Activated T-cell treated with anti-CD3 and anti-CD28 coated beads, Interleukin-2, amount 50 U/mL, for 4 hours (primary cell): ENCODE measurements at places on chromosomes 2 and 18. TPM values are rescaled to one million over a fixed set of nuclear protein-coding genes. Genes with fewer than 3 reads are reported as not detected.

DNA sequence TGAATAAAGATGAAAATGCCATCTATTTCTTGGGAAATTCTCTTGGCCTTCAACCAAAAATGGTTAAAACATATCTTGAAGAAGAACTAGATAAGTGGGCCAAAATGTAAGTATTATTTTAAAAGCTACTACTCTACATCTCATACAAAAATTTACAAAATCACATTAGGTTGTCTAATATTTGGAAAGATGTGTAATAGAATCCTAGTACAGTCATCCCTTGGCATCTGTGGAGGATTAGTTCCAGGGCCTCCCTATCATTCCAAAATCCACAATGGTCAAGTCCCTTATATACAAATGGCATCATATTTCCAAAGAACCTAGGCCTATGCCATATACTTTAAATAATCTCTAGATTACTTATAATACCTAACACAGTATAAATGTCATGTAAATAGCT, 41.2 kb downstream of the KYNU start:
- no peak for DNase-seq

- no peak for DNase-seq
These were observed 193.5 kb upstream of the TCF4 start for GRCh38 chr18:55781481-55781957.

DNA sequence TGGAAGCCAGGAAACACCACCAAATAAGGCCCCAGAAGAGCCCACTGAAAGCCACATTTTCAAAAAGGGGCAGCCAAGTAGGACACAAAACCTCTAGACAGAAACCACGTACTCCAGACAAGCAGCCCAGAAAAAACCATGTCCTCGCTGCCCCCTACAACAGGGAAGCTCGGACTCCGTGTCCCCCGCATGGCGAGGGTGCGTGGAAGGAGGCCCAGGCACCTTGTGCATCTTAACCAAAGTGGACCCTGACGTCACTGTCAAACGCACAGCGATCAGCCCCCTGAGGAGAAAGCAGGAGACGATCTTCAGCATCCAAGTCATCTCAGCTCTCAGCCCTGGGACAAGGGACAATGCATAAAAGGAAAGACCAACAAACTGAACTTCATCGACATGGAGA, 168.4 kb downstream of the EIPR1 start:
- DNase-seq = no peak

GRCh38 chr2:54629914-54630857, 93.3 kb upstream of the EML6 start:
- DNase-seq = no peak

DNA sequence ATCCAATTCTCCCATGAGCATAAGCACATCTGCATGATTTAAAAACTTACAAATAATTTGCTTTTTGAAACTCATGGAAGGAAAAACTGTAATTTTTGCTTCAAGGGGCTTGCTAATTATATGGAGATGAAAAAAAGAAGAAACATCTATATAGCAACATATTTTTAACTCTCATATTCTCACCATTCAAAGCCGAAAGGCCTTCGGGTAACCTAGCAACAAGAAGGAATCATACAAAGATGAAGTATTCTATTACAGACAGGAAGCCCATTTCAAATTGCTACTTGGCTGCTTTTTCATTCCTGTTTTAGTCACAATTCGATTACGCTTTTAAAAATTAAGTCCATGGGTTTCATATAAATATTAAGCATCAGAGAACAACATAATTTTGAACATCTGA, 39.2 kb upstream of the RNU4ATAC start:
- DNase-seq = no peak

DNA sequence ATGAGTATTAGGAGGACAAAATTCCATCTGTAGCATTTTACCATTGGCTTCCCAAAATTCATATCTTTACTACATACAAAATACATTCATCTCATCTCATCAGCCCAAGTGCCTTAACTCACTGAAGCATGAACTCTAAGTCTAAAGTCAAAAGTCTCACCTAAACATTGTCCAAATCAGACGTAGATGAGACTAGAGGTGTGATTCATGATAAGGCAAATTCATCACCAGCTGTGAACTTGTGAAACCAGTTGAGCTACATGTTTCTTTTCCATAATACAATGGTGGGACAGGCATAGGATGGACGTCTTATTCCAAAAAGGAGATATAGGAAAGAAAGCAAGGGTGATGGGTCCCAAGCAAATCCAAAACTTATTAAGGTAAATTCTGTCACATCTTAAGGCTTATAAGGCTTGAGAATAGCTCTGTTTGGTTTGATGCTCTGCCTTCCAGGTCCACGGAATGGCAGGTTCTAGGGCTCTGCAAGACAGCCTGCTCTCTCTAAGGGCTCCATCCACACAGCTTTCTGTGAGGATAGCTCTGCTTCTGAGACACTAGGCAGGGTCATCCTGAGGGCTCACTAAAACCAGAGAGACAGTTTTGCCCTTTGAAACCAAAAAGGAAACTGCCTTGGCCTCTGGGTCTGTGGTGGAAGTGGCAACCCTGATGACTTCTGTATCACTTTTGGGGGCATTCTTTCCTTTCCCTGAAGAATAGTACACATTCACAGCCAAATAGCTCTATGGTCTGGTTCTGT, 9.6 kb downstream of the IFIH1 start:
- no peak for DNase-seq

DNA sequence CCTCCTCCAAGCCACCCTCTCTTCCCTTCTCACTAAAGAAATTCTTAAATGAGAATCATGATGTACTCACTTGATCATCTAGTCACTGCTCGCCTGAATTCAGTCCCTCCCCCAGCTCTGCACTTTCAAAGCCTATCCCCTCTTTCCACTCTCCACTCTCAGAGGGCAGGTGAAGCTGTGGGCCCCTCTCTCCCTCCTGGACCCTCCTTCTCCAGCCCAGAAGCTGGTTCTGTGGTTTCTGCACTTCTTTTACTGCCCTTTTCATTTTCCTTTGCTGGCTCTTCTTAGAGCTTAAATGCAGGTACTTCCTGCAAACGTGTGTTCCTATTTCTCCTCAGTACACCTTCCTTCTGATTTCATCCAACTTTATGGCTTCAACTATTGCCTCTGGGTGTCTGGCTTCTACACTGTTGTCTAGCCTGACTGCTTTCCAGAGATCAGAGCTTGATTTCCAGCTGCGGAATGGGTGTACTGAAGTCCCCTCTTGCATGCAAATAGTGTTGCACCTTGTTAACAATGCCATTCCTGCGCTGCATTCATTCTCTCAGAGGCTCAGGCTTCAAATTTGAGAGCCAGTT, 15.3 kb upstream of the TXNDC2 start:
- DNase-seq = no peak

DNA sequence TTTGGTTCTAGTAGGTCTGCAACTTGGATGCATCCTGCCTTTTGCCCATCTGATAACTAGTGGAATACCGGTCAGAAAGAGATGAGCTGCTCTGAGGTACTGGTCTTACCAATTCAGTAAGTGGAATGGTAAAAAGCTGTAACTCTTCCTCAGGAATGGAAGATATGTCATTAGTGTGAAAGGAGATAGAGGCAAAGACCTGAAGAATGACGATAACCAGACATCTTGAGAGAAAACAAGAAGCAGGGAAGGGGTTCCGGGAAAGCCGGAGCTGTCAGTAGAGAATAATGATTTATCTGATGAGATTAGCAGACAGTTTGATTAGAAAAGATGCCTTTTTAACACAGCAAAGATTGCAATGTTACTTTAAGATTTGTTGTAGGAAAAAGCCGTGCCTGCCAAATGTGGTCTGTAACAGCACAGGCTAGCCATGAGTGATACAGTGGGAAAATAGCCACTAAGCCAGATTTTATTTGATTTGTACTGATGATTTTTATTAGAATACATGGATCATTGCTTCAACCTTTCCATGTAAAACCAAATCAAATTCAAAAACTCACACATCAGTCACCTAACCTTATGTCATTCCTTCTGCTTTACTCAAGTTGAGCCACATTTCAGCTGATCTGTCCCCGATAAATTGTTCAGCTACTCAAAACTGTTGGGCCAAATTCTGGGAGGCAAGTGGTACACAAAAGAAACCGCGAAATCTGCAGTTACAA, 110.0 kb downstream of the TCF4 start:
- no peak for DNase-seq

DNA sequence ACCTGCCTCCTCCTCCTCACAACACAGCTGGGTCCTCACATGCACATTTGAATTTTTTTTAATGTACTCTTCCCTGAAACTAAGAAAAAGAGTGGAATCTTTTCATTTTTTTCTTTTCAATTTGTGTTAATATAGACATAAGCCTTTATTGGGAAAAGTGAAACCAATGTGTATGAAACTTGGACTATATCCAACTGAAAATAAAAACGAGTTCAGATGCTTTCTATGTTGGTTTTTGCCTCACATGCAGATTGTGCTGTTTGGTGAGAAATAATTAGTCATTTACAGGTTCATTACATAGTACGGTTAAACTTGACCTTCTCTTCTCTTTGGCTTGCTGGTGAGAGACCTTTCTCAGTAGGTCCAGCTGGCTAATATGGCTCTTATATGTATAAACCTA, 515.2 kb upstream of the FANCL start:
- DNase-seq = no peak

GRCh38 chr2:181178823-181179412, 198.5 kb downstream of the UBE2E3 start:
- peak; percentile 25 for DNase-seq

DNA sequence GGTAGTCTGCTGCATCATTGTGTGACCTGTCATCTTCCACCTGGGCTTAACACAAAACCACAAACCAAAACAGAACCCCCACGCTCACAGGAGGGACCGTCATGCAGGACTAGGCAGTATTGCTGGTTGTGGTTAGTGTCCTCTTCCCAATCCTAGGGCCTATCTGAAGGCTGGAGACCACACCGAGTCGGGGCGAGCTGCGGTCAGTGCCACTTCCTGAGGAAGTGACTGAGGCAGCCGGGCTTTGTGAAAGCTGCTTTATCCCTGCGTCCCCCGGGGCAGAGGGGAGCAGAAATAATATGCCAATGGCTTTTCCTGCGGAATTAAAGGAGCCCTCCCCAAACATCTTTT, 22.9 kb downstream of the ZNF532 start:
- no peak for DNase-seq

DNA sequence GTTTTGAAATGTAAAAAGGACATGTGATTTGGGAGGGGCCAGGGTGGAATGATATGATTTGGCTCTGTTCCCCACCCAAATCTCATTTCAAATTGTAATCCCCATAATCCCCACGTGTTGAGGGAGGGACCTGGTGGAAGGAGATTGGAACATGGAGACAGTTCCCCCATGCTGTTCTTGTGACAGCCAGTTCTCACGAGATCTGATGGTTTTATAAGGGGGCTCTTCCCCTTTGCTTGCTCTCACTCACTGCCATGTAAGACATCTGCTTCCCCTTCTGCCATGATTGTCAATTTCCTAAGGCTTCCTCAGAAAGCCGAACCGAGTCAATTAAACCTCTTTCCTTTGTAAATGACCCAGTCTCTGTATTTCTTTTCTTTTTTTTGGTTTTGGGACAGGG, 39.2 kb downstream of the FECH start:
- DNase-seq = no peak

DNA sequence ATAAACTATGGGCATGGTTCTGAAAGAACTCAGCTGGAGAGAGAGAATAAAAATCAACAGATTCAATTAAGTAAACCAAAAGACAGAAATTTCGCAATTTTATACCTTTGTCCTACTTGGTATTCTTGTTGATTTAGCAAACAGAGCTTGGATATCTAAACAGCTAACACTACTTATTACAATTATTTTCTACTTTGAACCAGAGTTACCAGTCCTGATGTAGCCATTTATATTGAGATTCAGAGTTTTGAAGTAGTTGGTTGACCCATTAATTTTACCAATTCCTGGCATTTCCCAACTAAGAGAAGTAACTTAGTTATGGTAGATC, 48.9 kb downstream of the ASXL2 start:
- DNase-seq = no peak

- no peak for DNase-seq
These were observed 3.2 kb upstream of the SP100 start for GRCh38 chr2:230412846-230413245.

DNA sequence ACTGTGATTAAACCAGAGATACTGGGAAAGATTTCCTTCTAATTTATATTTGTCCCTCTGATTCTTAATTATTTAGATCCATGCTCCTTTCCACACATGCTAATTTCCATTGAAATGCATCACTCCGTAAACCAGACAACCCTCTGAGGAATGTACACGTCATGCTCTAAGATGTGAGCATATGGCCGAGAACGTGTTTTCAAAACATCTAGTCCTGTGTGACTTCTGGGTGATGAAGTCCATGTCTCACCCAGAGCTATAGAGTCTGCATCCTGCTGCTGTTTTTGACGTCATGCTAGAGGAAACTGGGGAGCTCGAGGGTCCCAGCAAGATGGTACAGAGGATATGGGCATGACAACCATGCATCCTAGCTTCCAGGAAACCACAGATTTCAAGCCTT, 53.6 kb downstream of the CAPN13 start:
- DNase-seq = no peak

DNA sequence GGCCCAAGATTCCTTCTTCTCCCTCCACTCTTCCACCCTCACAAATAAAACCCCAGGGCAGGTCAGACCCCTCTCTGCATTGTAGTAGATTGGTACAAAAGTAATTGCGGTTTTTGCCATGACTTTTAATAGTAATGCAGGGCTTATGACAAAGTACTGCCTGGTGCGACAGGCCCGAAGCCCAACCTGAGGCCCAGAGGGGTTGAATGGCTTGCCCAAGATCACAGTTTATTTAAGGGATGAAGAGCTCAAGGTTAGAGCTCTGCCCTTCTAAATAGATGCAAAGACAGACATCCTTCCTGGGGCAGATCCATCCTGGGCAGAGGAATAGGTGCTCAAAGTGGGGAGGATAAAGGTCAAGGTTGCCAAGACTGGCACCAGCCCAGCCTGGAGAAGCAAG, 899 bp upstream of the PSTPIP2 start:
- no peak for DNase-seq

DNA sequence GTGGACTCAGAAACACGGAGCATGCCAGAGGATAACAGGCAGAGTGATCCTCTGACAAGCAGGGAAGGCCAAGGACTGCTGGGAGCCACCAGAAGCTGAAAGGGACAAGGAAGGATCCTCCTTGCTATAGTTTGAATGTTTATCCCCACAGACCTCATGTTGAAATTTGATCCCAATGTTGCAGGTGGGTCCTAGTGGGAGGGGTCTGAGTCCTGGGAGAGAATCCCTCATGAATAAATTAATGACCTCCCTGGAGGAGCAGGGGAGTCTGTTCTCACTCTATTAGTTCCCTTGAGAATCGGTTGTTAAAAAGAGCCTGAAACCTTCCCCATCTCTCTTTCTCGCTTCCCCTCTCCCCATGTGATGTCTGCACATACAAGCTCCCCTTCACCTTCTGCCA, 124.4 kb downstream of the FBXO15 start:
- no peak for DNase-seq

GRCh38 chr2:110115291-110116032, at the start of gene MALL:
MALL (minus strand) TSS chr2:110115822; CDS start chr2:110115792, 30 bp downstream.
- no peak for DNase-seq

Gene POTEC
- total RNA-seq = not detected

Gene STAT4
- total RNA-seq = 46.0 TPM

Gene ABCB11
- not detected for total RNA-seq

Gene C2orf81
- total RNA-seq = 1.4 TPM

Gene SERPINB10
- not detected for total RNA-seq

Gene SERPINE2
- total RNA-seq = 9.8 TPM

Gene COBLL1
- 1.3 TPM for total RNA-seq

Gene ANKRD44
- total RNA-seq = 91.5 TPM

Gene CHRND
- total RNA-seq = not detected

Gene HRH4
- total RNA-seq = 0.41 TPM

Gene GAL3ST2
- 0.33 TPM for total RNA-seq

Gene LOXHD1
- total RNA-seq = not detected

Gene KLHL30
- not detected for total RNA-seq

Gene G6PC2
- total RNA-seq = not detected

Gene MAP3K20
- 5.9 TPM for total RNA-seq
